ENCODE measurements at places on chromosomes 1 and 21. TPM values are rescaled to one million over a fixed set of nuclear protein-coding genes. Genes with fewer than 3 reads are reported as not detected.

WNT3A gene
- total RNA-seq: not detected

MIXL1 gene
- total RNA-seq: not detected

EFNA4 gene
- total RNA-seq: 11.7 TPM

TNFRSF4 gene
- 2.3 TPM for total RNA-seq

FMO5 gene
- 0.13 TPM for total RNA-seq

WDR26 gene
- total RNA-seq: 58.6 TPM

ZNF496 gene
- 51.2 TPM for total RNA-seq

HSD17B7 gene
- total RNA-seq: 10.5 TPM

SYT14 gene
- total RNA-seq: 0.48 TPM

SPOCD1 gene
- 15.3 TPM for total RNA-seq

IVNS1ABP gene
- 21.6 TPM for total RNA-seq

TMEM52 gene
- total RNA-seq: 0.65 TPM

UBL4B gene
- total RNA-seq: not detected

HPCAL4 gene
- not detected for total RNA-seq

NTMT2 gene
- not detected for total RNA-seq

LCE3E gene
- not detected for total RNA-seq

EXTL1 gene
- 0.52 TPM for total RNA-seq

KRTAP7-1 gene
- total RNA-seq: not detected

CORT gene
- total RNA-seq: not detected

SLC22A15 gene
- total RNA-seq: 0.32 TPM

ADCY10 gene
- total RNA-seq: 1.2 TPM

TRAF3IP3 gene
- total RNA-seq: 0.26 TPM

GBP7 gene
- not detected for total RNA-seq

AQP10 gene
- total RNA-seq: under 0.01 TPM

PADI1 gene
- total RNA-seq: not detected

PCNT gene
- 13.7 TPM for total RNA-seq

VWA5B1 gene
- not detected for total RNA-seq

HAX1 gene
- total RNA-seq: 58.5 TPM

LENEP gene
- total RNA-seq: not detected

ZNF683 gene
- total RNA-seq: not detected

RAB7B gene
- 1.8 TPM for total RNA-seq

CAMK1G gene
- total RNA-seq: 3.0 TPM

IL10 gene
- total RNA-seq: not detected

FCRL2 gene
- total RNA-seq: not detected

TAF5L gene
- total RNA-seq: 12.8 TPM

RGS13 gene
- total RNA-seq: 0.13 TPM

RIMKLA gene
- 0.13 TPM for total RNA-seq

SPRR1B gene
- not detected for total RNA-seq

KRTAP19-3 gene
- not detected for total RNA-seq

CFHR3 gene
- not detected for total RNA-seq

ZNF697 gene
- 13.4 TPM for total RNA-seq

NFASC gene
- total RNA-seq: 1.2 TPM

CNR2 gene
- not detected for total RNA-seq

TRIM46 gene
- 6.4 TPM for total RNA-seq
